ENCODE measurements at places on chromosomes 4 and X.

DNA sequence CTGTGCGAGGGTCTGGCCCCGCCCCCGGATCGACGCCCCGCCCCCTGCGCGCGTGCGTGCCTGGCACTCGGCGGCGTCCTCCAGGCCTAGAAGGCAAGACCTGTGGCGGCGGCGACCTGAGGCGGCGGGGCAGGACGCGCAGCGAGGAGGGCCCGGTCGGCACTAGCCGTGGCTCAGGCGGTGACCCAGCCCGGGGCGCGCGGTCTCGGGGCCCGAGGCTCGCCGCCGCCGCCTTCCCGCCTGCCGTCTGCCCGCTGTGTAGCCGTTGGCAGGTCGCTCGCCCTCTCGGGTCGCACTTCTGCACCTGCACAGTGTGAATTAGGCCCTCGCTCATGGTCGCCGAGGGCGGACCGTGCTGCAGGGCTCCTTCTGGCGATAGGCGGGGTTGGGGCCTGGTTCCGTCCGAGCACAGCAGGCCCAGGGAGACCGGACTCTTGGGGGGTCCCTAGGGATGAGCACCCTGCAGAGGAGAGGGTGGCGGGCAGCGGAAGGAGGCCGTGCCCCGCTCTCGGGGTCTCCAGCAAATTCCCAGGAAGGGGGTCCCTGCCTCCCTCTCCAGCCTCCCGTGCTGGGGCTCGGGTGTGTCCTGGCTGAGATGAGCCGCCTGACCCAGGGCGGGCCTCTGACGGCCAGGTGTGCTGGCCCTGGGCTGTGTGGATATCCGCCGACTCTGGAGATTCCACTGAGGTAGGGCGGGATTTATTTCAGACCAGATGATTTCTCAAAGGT is 557 bp upstream of the FAM53A start:
- peak; percentile 95 for DNase-seq

DNA sequence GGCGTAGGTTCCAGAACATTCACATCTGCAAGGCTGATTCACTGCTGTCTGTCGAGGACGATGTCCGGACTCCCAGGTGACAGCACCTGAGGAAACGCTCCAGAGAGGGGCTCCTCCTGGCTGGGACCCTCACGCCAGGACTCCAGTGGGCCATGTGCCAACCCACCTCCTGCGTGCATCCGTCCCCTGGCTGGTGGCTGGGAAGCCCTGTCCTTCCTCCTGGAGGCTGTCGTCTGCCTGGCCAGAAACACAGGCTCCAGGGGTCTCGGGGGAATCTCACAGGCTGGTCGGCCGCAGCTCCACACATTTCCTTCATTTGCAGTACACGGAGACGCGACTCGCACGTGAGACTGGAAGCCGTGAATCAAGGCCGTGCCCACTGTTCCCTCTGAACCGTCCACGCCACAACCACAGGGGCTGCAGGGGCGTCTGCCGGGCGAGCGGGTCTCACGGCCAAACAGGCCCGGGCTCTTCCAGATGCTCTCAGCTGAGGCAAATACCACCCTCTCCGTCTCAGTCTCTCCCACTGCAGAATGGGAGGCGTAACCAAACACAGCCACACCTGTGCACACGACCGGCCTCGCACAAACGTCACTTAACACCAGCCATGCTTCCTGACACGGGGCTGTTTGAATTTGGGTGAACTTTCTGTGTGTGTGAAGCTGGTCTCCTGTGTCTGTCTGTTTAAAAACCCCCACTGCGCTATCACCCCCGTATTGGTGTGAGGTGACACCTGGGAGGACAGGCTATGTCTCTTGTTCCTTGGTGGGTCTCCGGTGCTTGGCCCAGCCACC is 38.7 kb upstream of the MXD4 start:
- DNase-seq, result no peak

DNA sequence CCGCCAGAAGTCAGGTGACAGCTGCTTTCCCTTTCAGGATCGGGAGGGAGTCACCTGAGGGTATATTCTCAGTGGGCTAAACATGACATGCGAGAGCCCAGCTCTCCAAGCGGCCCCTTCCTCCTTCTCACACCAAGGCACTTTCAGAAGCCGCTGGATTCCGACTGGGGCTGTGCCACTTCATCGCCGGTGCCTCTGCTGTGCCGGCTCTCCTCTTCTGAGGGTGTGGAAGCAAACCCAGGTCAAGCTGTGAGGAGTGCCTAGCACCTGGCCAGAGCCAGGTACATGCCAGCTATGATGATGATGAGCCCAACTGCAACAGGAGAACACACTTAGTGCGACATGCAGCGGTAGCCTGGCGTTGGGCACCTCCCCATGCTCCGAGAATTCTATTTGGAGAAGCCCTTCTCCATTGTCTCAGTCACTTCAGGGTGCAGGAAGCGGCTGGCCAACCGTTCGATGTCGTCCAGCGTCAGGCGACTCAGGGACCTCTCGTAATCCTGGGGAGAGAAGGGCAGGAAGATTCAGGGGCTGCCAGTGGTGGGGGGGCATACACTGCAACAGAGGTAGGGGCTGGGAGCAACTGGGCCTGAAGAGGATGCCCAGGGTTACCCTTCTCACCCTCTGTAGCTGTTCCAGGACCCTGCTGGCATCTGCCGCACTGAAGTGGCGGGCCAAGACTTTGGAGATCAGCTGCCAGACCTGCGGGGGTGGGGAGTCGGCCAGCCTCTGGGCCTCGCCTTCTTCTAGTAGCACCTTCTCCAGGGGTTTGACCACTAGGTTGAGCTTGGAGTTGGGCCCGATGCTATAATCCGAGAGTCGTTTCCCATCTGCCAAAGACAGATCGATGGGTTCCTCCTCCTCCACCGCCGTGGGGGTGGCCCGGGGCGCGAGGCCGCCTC is 1.0 kb downstream of the UBL4A start:
- DNase-seq, result no peak

DNA sequence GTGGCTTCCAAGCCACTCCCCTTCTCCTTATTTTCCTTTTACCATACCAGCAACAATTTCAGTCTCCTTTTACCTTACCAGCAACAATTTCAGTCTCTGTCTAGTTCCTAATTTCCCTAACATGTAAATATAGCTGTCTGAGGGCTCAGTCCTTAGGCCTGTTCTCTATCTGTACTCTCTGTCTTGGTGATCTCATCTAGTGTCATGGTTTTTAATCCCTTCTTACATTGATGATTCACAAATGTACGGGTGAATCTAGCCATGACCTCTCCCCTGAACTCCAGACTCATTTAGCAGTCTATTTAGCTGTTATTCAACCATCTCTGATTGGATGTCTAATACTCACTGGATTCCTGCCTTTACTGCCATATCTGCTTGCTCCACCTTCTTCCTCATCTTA is 7.2 kb downstream of the IL15 start:
- DNase-seq, result no peak
